ENCODE measurements at places on chromosomes 16 and 17.

DNA sequence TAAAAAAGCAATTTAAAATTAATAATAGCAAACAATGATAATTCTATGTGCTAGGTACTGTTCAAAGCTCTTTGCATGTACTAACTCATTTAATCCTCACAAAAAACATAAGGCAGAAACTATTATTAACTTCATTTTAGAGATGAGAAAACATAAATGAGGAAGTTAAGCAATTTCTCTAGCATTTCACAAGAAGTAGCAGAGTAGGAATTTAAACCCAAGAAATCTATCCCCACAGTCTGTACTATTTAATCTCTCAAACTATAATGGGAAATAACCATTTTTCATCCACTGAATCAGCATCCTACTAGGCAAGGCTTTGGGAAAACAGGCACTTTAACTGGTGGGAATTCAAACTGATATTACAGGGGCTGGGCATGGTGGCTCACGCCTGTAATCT is 42.2 kb upstream of the INTS2 start:
- DNase-seq = no peak

- DNase-seq = no peak
These were observed 20.1 kb downstream of the YWHAE start for GRCh38 chr17:1379930-1380313.

DNA sequence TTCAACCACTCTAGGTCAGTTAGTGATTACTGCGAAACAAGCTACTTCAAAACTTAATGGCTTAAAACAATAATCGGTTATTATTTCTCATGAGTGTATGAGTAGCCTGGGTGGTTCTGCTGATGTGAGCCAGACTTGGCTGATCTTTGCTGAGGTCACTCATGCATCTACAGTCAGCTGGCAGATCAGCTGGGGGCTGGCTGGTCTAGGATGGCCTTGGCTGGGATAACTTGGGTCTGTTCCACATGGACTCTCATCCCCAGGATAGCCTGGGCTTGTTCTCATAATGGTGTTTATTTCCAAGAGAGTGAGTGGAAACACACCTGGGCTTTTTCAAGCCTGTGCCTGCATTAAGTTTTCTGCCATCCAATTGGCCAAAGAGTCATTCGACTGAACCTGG is 13.0 kb downstream of the CCDC182 start:
- DNase-seq = no peak

DNA sequence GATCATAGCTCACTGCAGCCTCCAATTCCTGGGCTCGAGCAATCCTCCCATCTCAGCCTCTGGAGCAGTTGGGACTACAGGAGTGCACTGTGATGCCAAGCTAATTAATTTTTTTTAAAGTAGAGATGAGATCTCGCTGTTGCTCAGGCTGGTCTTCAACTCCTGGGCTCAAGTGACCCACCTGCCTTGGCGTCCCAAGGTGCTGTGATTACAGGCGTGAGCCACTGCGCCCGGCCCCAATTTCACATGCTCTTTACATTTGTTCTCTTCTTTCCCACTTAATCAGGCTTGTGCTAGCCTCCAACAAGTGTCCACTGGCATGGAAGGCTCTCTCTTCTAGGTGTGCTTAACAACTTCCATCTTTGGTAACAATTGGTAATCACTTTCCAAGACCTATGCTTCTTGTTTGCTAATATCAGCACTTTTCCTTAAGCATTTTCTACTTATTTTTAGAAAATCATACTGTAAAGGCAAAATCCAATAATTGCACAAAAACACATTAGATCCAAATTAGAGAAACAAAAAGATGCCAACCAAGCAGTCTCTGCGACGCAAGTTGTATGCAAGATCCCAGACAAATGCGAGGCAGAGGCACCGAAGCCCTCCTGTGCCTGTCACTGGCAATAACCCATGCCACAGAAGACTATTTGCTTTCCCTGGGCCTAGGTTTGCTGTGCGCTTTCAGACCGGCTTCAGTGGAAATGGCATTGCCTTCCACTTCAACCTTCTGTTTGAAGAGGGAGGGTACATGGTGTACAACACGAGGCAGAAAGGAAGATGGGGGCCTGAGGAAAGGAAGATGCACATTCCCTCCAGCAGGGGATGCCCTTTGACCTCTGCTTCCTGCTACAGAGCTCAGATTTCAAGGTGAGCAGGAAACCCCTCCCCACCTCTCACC is 52.6 kb downstream of the NOS2 start:
- DNase-seq = no peak

- no peak for DNase-seq
These were observed 11.8 kb downstream of the NME3 start for GRCh38 chr16:1759511-1759910.

DNA sequence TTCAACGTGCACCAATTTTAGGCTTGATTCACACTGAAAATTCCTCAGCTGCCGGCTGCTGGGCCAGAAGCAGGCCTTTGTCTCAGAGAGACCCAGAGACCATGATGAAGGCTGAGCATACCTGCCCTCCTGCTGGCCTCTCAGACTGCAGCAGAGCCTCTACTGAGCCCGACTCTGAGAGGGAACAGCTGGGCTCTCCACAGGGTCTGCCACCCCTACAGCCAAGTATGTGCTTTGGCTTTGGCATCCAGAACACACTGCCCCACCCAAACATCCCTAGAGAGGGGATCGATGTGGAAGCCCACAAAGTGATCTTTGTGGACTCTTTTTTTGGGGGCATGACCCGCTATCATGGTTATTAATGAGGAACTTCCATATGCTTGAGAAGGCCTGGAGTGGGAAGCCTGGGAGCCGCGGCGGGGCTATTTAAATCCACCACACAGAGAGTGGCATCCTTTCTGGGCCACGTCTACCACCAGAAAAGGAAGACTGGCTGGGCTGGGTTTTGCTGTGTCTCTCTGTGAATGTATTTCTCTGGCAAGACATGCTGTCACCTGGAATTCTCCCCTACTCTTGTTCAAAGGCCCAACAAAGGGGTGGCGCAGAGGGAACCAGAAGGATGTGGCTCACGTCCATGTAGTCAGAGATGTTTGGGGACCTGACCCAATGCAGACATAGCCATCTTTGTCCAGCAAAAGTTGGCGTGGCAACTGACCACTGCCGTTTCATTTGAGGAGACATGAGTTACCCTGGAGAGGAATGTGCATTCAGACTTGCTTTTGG is 69.3 kb downstream of the GNAO1 start:
- DNase-seq = no peak

DNA sequence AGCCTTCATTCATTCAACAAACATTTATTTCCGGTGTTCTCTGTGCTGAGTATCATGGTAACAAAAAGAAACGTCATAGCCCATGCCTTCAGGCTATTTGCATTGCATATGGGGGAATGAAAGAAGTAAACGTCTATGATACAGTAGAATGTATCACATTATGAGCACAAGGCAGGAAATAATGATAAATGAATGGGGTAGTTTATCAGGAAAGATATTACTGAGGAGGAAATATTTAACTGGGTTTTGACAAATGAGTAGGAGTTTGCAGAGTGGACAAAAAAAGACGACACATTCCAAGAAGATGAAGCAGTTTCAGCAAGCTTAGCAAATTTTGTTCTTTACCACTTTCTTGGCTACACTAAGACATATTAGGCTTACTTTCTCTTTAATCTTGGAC is 1.3 kb upstream of the KRTAP4-7 start:
- no peak for DNase-seq

DNA sequence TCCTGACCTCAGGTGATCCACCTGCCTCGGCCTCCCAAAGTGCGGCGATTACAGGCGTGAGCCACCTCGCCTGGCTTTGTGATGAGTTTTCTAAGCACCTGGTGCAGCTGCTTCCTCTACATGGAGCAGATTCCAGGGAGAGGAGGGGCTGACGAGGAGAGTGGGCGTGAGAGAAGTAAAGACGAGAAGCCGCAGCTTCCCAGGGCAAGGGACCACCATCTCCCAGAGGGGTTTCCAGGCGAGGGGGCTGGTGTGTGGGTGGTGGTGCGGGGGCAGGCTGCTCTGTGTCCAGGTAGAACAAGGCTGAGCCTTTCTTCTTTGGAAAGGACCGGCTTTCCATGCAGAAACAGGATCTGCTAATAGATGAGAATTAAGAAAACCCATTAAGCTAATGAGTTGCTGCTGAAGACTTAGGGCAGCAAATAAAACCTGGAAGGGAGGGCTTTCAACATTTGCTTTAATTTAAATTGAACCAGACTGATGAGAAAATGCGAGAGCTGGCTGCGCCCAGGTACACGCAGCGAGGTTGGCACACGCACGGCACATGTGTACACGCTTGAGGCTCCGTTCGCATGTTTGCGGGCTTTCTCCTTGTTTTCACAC is 236.7 kb downstream of the RBFOX3 start:
- DNase-seq = no peak

DNA sequence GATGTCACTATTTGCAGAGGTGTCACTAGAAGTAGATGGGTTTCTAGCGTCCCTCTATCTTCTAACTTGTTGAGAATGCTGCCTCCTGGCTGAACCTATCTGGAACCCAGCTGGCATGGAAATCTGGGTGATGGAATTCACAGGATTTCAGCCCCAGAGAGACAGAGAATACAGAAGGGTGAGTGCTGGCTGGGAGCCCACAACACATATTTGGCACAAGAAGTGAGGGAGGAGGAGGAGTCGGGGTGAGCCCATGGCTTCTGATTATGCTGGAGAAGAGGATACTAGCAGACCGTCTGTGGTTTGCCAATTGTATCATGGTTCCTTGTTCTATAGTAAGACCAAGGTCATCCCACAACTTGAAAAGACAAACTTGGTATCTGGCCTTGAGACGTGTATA is 557.8 kb upstream of the SALL1 start:
- no peak for DNase-seq

DNA sequence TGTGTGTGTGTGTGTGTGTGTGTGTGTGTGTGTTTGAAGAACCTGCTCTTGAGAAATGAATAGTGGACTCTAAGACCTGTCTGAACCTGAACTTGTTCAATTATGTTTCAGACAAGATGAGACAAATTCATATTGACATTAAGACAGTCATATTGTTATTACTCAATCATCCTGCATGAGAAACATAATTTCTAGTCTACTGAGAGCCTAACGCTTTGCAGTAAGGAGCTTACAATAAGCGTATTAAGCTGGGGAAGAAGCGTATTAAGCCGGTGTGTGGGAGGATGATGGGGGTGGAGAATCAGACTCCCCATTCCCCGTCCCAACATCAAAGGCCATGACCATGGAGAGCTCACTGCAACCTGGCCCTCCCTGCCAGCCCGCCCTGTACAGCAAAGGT is 22.4 kb upstream of the MNT start:
- DNase-seq = no peak

GRCh38 chr16:69029121-69029520 is 76.3 kb upstream of the HAS3 start:
- DNase-seq = no peak

GRCh38 chr17:79003661-79004411 is 5.7 kb downstream of the CANT1 start:
- no peak for DNase-seq

DNA sequence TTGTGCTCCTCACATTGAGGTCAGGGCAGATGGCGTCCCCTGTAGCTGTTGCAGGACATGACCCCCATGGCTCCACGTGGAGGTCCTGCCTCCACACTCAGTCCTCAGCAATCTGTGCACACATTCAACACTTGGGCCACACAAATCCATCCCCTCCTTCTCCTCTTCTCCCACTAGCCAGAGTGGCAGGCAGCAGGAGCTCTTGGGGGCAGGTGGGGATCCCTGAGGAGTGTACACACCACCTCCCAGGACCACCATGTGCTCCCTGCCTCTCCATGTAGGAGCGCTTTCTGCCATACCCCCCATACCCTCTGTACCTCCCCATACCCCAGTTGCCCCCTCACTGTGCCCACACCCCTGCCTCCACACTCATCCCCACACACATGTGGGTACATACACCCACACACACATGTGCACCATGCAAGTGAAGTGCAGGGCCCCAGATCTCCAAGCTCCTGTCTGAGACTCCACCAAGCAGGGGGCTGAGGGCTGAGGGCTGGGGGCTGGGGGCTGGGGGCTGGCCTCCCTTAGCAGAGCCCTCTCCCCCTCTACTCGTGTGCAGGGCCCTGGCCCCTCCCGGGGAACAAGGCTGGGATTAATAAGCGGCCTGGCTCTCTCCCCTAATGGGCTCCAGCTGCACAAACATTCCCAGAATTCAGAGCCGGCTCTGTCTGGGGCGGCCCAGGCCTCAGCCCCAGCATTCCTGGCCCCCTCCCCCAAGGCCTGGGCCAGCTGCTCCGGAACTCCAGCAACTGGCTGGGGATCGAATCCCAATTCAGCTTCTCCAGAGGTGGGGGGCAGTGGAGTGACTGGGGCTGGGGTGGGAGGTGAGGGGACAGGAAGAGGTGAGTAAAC is 48.2 kb upstream of the MEIOC start:
- no peak for DNase-seq

DNA sequence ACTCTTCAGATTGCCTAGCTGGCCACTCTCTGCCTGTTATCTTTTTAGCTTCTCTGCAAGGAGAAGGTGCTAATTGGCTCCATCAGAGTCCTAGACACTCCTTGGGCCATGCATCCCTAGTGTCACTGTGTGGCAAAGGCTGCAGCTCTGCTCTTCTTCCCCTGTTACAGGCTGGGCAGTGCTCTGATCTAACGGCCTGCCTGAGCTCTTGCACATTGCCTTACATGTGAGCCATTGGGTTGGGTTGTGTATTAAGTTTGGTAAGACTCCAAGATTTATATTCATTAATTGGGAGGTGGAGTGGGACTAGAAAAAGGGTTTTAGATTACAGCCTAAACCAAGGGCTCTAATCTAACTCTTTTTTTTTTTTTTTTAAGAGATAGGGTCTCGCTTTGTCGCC is 23.0 kb upstream of the SYT17 start:
- no peak for DNase-seq

DNA sequence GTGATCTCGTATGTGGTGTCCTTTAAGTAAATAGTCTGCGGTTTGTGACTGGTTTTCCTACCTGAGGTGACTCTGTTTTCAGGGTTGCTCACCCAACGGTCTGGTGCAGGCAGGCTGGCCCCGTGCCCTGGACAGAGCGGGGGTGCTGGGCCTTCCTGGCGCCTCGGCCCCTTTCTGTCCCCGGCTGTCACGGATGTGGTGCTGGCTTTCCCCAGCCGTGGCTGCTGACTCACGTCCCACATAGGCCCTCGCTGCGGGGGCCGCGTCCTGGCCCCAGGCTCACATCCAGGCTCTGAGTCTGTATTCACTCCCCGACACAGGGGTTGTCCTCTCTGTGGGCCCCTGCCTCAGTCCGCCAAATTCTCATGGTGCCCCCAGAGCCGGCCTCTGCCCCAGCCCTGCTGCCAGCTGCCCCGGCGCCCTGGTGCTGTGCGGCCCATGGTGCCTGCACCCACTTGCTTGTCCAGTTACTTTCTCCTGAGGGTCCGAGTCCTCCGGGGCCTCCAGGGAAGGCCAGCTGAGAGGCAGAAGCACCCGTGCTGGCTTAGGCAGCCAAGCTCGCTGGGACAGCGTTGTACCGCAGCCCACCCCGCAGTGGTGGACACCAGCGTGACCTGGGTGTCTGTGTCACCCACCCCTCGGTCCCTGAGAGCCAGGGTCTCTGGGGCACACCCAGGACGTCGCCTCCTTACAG is 5.9 kb downstream of the CHMP6 start:
- DNase-seq = peak; percentile 29

GRCh38 chr17:48632579-48633265 is 6.6 kb upstream of the HOXB9 start:
- DNase-seq = no peak

- no peak for DNase-seq
These were observed 4.3 kb upstream of the SGF29 start for GRCh38 chr16:28549301-28549899.
